NCI-H1694 treated with DMSO at 0.1 percent for 48 hours (cell line): ENCODE measurements at places on chromosomes 3 and 15.

DNA sequence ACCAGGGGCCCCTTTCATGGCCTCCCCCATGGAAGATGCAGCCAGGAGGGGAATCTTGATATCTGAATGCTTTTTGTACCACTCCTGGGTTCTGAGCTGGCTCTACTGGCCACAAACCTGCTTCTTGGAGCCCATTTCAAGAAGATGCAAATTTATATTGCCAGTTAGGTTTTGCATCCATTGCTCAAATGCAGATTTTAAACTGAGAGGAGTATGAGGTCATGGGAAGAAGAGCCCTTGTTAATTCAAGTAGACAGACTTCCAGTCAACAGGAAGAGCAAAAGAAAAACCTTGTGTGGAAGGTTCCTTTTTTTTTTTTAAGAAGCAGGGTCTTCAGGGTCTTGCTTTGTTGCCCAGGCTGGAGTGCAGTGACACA lies 133.5 kb downstream of the PDZRN3 start:
- no peak for DNase-seq

DNA sequence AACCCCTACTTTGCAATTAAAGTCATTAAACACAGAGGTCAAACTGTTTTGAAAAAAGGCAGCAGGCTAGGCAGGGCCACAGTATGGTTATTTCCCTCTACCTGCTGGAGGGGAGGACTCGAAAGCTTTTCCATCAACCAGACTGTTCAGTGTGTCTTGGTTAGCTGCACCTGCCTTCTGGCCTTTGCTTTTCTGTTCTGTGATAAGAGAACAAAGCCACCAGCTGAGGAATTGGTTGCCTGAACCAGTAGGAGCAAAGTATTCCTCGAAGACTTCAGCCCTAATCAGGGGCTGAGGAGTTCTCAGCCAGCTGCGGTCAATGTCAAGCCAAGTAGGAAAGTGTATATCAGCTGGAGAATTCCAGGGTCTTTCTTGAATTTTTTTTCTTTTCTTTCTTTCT lies 132.5 kb downstream of the SOX2 start:
- DNase-seq, result no peak

DNA sequence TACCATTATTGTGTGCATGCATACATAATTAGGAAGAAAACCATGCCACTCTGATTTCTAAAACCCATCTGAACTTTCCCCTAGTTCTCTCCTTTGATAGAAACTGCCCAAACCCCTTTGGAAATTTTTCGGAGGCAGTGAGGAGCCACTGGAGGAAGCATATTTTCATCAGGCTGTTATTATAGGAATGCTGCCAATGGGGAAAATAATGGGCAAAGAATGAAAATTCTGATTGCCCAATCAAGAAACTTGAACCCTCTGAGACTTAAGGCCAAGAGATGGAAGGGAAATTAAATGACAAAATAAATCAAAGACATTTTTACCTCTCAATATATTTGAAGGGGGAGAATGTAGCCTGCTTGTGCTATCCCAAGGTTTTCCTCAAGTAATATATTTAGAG lies 376.0 kb upstream of the PDZRN3 start:
- no peak for DNase-seq

- DNase-seq, result no peak
Measured at GRCh38 chr3:48820612-48821324, 26.9 kb downstream of the PRKAR2A start.

- DNase-seq, result peak; percentile 31
Measured at GRCh38 chr3:109731639-109732473, 394.5 kb upstream of the DPPA4 start.

DNA sequence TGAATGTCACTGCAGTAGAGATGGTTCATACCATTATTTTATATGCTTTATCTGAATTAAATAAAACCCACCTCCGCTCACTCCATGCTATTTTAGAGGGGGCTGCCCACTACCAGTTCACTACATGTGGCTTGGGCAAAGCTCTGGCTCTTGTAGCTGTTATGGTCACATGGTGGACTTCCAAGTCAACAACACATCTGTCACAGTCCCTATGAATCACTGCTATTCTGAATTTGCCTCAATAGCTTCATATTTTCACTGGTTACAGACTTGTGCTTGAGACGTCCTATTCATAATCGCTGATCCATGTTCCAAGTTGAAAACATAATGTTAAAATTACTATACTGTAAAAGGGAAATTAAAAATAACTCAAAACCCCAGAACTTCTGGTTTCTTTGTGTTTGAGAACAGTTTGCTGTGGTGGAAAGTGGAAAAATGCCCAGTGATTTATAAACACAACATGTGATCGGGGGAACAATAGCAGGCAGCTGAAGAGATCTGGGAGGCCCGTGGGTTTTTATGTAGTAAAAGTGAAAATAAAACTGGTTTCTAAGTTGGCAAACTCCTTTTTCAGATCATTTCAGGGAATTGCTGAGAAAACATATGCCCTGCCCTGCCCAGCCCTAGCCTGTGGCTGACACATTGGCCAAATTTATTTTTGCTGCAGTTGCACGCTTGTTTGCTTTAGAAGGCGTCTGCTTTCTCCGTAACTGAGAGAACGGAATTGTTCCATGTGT lies 128.8 kb upstream of the PRR23C start:
- DNase-seq, result peak; percentile 48

GRCh38 chr15:20341901-20342600 lies 199.5 kb downstream of the GOLGA6L6 start:
- DNase-seq, result no peak

DNA sequence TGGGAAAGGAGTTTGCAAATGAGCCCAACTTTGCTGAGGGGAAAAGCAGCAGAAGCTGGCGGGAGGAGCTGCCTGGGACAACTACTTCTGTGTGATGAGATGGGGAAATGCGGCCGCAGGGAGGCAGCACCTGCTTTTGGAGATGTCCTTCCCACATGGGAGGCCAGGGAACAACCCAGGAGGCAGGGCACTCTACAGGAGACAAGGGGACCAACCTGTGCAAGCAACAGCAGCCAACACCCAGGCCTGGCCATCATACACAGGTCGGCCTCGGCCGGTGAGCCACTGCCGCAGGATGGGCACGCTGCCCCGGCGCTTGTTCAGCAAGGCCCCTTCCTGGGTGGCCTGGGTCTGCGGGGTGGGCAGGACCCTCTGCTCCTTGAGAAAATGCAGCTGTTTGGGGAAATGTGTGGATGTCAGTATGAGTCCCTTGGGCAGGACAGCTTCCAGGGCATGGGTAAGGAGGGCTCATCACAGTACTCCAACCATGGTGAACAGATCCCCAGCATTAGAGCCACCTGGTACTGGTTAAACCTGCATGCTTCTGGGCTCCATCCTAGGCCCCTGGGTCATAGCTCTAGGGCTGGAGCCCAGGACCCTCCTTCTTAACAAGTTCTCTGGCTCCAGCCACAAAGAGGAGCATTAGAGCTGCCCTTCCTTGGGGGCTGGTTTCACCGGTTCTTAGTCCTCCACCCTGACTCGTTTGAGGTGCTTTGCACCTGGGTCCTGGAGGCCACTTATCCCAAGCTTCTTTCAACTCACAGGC lies 11.6 kb downstream of the EPB42 start:
- DNase-seq, result no peak

DNA sequence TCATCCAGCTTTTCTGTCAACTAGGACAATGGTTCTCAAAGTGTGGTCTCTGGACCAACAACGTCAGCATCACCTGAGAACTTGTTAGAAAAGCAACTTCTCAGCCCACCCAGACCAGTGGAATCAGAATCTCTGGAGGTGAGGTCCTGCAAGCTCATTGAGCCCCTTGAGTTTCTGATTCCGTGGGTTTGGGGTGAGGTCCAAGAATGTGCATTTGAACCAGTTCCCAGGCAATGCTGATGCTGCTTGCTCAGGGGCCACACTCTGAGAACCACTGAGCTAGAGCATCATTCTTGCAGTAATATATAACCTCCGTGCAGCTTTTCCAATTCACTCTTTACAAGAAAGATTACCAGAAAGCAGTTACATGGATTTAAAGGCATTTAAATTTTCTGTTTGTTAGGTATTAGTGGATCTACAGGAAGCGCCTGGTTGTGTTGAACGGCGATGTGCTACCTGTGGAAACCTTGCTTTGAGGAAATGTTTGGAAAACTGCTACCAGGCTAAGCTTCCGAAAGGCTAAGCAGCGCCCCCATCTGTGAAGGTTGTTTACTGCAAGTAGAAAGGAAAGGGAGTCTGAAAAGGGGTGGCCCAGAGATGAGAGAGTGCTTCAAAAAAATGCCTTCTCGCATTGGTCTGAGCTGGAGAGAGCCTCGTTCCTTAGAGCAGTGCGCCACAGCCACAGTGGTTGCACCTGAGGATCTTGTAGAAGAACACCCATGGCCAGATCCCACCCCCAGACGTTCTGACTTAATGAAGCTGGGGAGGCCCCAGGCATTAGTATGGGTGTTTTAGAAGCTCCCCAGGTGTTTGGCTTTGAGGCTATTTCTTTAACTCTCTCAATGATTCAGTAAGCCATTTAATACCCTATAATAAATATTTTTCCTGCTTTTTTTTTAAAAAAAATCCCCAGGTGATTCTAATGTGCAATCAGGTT lies 50.0 kb downstream of the RLBP1 start:
- peak; percentile 15 for DNase-seq

- DNase-seq, result no peak
Measured at GRCh38 chr15:72861354-72861910, 77.9 kb upstream of the ADPGK start.

- no peak for DNase-seq
Measured at GRCh38 chr15:56978898-56979662, 60.6 kb downstream of the TCF12 start.

- no peak for DNase-seq
Measured at GRCh38 chr15:32733281-32733680, 15.5 kb downstream of the GREM1 start.

DNA sequence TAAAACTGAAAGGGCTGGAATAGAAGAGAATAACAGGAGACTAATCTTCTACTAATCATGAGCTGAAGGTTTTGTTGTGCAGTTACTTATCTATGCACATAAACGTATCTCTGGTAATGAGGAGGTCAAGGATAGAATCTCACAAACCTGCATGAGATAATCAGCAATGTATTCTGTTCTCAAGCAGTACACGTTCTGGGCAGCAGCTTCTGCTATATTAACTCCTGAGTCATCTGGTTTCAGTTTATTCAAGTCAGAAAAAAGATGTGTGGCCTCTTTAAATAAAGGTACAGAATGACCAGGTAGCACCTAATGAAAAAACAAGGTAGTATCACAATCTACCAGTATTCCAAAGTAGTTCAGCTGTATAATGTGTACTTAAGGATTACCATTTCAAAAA lies 34.9 kb downstream of the CDV3 start:
- no peak for DNase-seq

GRCh38 chr15:46556559-46557379 lies 921.9 kb downstream of the SQOR start:
- no peak for DNase-seq

DNA sequence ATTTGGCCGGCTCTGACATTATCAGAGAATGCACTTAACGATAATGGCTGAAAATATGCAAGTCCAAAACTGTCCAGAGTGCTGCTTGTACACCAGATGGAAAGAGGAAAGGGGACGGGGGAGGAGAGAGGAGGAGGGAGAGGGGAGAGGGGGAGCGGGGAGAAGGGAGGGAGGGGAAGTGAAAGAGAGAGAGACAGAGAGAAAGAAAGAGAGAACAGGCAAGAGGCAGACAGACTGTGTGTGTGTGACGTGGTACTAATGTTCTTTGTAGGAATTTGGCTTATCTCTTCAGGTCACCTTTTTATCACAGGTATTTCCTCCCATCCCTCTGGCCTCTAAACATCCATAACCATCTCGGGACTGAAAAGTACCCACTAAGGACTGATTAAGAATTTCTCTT lies 75.1 kb upstream of the LMOD3 start:
- DNase-seq, result no peak
